ENCODE measurements at places on chromosomes 16 and 17.

- DNase-seq: peak; percentile 44
These were observed 5.2 kb downstream of the AXIN2 start for GRCh38 chr17:65556014-65556909.

- no peak for DNase-seq
These were observed 42.8 kb downstream of the ADCY7 start for GRCh38 chr16:50309156-50309526.

DNA sequence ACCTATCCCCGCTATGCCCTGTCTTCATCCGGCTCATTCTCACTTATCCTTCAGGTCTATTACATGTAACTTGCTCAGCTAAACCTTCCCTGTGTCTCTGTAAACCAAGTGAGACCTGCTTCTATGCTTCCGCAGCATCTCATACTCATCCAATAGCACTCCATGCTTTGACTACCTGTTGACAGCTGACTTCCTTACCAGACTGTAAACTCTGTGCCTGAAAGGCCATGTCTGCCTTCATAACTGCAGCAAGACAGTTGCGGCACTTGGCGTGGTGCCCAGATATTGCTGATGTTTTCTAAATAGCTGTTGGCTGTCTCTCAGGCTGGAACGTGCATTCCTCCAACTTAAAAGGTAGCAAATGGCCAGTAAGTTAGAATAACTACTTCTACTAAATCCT, 1.8 kb upstream of the OR1E1 start:
- no peak for DNase-seq

DNA sequence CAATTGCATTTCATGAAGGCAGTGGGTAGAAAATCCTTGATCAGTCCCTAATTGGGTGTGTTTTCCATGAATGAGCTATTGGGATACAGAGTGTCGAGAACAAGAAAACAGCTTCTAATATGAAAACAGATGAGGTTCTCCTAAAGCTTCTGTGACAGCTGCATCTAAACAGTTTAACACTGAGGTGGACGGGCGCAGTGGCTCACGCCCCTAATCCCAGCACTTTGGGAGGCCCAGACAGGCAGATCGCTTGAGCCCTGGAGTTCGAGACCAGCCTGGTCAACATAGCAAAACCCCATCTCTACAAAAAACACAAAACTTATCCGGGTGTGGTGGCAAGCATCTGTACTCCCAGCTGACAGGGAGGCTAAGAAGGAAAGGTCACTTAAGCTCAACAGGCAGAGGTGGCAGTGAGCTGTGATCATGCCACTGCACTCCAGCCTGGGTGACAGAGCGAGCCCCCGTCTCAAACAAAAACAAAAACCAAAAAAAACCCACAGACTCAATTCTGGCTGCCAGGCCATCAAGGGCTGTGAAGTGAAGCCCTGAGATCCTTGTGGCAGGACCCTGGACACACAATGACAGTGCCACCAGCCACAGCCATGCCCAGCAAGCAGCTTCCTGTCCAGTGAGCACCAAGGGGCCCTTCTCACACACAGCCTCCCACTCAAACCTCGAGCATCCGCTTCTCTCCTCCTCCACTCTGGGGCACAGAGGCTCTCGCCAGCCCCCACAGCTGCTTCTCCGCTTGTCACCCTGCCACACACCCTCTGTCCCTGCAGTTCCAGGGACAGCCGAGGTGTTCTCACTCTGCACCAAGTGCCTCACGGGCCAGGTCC, 44.0 kb downstream of the ANKRD11 start:
- DNase-seq: no peak

Data from NCI-H2081 (cell line).